A549 treated with GW870086 at 1 μM for 4 hours (cell line): ENCODE measurements at places on chromosomes 16 and 17. TPM values are rescaled to one million over a fixed set of nuclear protein-coding genes. Genes with fewer than 3 reads are reported as not detected.

MAFG gene
- 26.4 to 36.5 TPM (median 33.1 TPM) in 5 replicates for total RNA-seq

KRT40 gene
- not detected in 5 replicates for total RNA-seq

CYGB gene
- 0.56 to 1.6 TPM (median 1.0 TPM) in 5 replicates for total RNA-seq

TBC1D3E gene
- total RNA-seq: not detected in 5 replicates

KIF19 gene
- total RNA-seq: 0.03 to 0.08 TPM in 2 of 5 replicates, not detected in the others

TPSG1 gene
- 0.15 to 0.16 TPM in 2 of 5 replicates, not detected in the others for total RNA-seq

NRN1L gene
- total RNA-seq: 0.28 to 0.52 TPM in 2 of 5 replicates, not detected in the others

PLEKHH3 gene
- total RNA-seq: 14.2 to 21.2 TPM (median 17.9 TPM) in 5 replicates

PRR35 gene
- total RNA-seq: 0.13 to 0.22 TPM (median 0.17 TPM) in 4 of 5 replicates, not detected in the other

PIRT gene
- not detected in 5 replicates for total RNA-seq

TMEM238L gene
- not detected in 5 replicates for total RNA-seq

MMD gene
- 28.5 to 37.0 TPM (median 34.7 TPM) in 5 replicates for total RNA-seq

TCAP gene
- 0.72 to 1.5 TPM (median 1.1 TPM) in 5 replicates for total RNA-seq

GNG13 gene
- total RNA-seq: not detected in 5 replicates

PNMT gene
- total RNA-seq: 0.20 to 0.23 TPM in 2 of 5 replicates, not detected in the others

MMP25 gene
- total RNA-seq: 0.81 to 1.2 TPM (median 0.90 TPM) in 5 replicates

TBC1D3C gene
- 0.07 TPM in 1 of 5 replicates, not detected in the others for total RNA-seq

CHST4 gene
- total RNA-seq: 0.08 TPM in 1 of 5 replicates, not detected in the others

ZNF205 gene
- total RNA-seq: 10.8 to 15.4 TPM (median 14.6 TPM) in 5 replicates

KRT32 gene
- total RNA-seq: 0.13 TPM in 1 of 5 replicates, not detected in the others

HEATR9 gene
- not detected in 5 replicates for total RNA-seq

CNTROB gene
- total RNA-seq: 32.2 to 41.3 TPM (median 38.3 TPM) in 5 replicates

SLC22A31 gene
- 1.1 to 1.9 TPM (median 1.3 TPM) in 5 replicates for total RNA-seq

SNRNP25 gene
- total RNA-seq: 60.1 to 79.1 TPM (median 71.3 TPM) in 5 replicates

P2RX1 gene
- total RNA-seq: not detected in 5 replicates

INCA1 gene
- 1.1 to 1.9 TPM (median 1.6 TPM) in 5 replicates for total RNA-seq

DHODH gene
- total RNA-seq: 12.4 to 16.3 TPM (median 13.8 TPM) in 5 replicates

TBC1D3I gene
- 0.21 to 0.45 TPM (median 0.33 TPM) in 4 of 5 replicates, not detected in the other for total RNA-seq

ASGR2 gene
- 0.10 to 0.35 TPM in 2 of 5 replicates, not detected in the others for total RNA-seq

KRTAP4-9 gene
- total RNA-seq: not detected in 5 replicates

WFDC1 gene
- 0.22 TPM in 1 of 5 replicates, not detected in the others for total RNA-seq

POLR3K gene
- 33.2 to 39.5 TPM (median 36.1 TPM) in 5 replicates for total RNA-seq

NETO2 gene
- 77.9 to 88.2 TPM (median 79.4 TPM) in 5 replicates for total RNA-seq

FOXJ1 gene
- 0.34 to 0.76 TPM (median 0.55 TPM) in 5 replicates for total RNA-seq

RNF222 gene
- total RNA-seq: not detected in 5 replicates

SPNS2 gene
- 10.8 to 21.8 TPM (median 16.4 TPM) in 5 replicates for total RNA-seq
